ENCODE measurements at places on chromosomes 11 and 22. TPM values are rescaled to one million over a fixed set of nuclear protein-coding genes. Genes with fewer than 3 reads are reported as not detected.

DNA sequence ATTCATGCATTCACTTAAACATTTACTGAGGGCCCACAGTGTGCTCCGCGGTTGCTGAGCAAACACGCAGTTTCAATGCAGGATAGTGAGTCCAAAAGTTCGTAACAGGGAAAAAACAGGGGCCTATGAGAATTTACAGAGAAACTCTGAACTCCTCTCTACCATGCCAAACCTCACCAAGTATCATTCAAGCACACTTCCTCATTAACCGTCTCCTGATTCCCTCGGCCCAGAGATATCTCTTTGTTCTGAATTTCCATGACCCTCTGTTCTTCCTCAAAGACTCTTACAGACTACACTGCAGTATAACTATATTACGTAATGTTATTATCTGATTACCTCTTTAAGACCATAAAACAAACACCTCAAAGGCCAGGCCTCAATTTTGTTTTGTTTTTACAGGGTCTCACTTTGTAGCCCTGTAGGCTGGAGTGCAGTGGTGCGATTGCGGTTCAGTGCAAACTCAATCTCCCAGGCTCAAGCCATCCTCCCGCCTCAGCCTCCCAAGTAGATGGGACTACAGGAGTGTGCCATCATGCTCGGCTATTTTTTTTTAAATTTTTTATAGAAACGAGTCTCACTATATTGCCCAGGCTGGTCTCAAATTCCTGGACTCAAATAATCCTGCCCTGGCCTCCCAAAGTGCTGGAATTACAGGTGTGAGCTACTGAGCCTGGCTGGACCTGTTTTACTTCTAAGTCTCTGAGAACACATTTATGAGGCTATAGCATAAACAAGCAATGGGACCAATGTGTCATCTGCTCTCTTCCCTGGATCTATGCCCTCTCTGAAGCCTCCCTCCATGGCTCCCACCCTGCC lies 3.6 kb downstream of the HPS4 start:
- no peak for DNase-seq

DNA sequence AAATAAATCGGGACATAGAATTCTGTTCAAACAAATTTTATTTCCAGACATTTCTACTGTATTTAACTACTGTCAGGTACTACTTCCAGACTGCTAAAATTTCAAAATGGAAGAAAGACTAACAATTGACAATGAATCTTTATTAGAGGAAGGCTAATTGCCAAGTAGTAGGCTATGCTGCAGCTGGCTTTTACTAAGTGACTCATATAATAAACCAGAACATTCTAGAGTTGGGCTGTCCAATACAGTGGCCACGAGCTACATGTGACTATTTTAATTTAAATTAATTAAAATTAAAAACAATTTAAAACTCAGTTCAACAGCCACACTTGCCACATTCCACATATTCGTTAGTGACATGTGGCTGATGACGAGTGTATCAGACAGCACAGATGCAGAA lies 27.6 kb downstream of the CHKA start:
- DNase-seq, result no peak

GRCh38 chr11:95886462-95886861 lies 37.4 kb downstream of the MTMR2 start:
- no peak for DNase-seq

DNA sequence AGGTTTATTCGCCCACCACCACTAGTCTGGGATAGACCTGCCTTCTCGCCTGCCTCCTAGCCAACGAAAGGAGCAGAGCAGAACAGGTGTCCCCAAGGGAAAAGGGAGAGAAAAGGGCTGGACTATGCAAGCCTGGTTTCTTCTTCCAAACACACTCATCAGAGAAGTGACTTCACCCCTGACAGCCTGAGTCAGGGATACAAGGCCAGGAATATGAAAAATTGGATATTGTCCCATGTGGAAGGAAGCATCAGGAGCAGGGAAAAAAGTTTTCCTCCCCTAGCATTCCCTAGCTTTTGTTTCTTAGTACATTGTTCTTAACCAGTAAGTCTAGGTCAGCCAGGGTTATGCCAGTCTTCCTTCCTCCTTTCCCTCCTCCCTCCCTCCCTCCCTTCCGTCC lies 56.9 kb upstream of the TNRC6B start:
- no peak for DNase-seq

DNA sequence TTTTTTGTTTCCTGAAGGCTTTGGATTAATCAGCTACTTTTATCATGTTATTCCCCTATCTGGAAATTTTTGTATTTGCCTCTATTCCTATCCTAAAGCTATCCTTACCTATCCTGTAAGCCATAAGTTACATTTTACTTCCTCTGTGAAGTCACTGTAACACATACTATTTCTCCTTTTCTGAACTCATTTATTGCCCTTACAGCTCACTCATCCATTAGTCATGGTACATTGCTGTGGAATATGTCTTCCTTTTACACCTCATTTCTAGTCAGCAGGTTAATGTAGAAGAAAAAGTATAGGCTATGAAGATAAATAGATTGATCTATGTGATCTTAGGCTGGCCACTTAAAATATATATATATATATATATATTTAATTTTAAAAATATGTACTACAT lies 28.0 kb downstream of the SWAP70 start:
- no peak for DNase-seq

DNA sequence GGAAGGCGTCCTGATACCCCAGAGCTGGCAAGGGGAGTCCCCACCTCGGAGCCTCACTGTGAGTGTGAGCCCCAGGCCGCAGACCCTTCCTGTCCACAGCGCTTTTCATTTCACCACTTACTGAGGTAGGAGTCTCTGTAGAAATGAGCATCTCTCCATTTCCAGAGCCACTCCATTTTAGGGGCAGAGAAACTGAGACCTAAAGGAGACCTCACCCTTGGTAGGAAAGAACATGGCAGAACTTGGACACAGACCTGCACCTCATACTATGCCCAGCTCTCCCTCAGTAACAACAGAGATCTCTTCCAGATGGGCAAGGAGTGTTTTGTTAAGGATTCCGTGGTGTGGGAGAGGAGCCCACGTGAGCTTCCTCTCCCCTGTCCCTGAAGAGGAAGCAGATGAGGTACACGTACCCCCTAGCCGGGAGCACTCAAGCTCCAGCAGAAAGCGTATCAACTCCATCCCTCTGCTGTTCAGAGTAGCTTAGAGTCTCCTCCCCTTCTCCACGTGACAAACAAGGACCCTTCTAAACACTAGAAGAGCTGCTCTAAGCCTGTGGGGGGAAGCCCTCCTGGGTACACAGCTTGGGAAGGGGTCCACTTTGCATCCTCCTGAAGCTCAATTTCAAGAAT lies 532 bp upstream of the VSIG2 start:
- no peak for DNase-seq

GRCh38 chr11:84905411-84905810 lies 721.7 kb downstream of the DLG2 start:
- no peak for DNase-seq

DNA sequence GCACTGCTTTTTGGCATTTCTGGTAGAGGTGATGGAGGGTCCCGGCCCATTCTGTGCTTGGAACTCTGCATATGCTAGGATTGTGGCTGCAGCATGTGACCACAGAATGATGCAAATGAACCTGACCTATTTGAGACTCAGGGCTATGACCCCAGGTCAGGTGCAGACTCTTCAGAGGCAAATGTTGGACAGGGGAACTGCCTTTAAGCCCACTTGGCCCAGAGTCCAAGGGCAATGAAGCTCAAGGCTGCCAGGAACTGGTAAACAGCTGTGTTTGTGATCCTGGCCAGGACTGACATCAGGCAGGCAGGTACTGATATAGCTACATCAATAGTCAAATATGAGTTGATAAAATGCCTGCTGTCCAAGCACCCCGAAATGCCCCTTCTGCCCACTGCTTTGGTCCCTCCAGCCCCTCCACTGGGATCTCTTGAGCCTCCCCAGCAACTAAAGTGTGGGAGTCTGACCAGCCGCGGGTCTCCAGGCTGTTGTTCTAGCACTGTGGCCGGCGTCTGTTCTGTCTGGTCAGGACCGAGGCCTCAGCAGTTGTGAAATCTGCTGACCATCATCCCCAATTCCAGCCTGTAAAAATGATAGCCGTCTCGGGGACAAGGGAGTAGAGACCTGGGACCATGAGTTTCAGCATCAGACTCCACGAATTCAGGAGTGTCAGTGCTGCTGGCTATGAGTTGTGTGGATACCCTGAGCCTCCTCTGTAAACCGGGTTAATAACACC lies 82.4 kb upstream of the EIF3D start:
- no peak for DNase-seq

GRCh38 chr22:46551996-46552395 lies 14.6 kb upstream of the CELSR1 start:
- DNase-seq, result no peak

DNA sequence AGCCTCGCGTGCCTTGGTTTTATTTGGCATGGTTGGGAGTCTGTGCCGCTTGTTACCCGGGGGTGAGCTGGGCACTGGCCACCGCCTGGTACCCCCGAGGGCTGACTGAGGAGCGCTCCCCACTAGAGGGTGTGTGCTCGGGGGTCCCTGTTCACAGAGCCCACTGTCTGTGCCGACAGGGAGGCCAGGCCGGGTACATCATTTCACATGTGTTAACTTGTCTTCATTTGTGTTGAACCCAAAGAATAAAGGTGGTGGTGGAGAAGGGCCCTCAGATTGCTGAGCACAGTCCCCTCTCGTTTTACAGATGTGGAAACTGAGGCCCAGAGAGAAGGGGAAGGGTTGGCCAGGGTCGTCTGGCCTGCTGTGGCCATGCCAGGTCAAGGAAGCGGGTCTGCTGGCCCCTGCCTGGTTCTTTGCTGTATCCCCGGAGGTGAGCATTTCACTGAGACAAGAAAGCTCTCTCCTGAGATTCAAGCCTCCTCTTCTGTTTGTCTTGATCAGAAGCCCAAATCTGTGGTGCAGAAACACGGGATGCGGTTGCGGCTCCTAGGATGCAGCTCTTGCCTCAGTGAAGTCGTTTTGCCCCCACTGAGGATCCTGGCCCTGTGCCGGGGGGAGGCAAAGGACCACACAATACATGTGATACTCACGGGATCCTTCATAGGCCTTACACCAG lies 60.8 kb downstream of the FBLN1 start:
- DNase-seq, result no peak

DNA sequence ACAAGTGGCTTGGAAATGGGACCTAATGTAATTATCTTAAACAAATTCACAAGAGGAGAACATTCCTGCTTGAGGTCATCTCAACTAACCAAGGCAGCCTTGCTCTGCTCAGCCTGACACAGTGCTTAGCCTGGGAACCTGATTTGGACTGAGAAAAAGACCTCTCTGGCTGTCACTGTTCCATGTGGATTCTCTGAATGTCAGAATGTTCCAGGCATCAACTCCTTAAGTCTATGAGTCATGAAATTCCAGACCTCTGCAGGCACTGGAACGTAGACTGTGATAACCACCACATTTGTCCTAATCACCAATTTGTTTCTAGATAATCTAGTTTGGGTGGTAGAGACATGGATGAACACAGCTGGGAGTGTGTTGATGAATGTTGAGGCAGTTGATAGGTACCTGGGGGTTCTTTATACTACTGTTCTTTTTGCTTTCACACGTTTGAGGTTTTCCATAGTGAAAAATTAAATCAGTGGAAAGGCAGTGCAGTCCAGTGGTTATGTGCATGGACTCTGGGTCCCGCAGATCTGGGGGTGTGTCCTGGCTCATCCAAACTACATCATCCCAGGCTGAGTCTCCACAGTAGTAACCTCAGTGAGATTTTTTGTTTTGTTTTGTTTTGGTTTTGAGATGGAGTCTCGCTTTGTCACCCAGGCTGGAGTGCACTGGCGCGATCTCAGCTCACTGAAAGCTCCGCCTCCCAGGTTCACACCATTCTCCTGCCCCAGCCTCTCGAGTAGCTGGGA lies 269.6 kb downstream of the MN1 start:
- no peak for DNase-seq

DNA sequence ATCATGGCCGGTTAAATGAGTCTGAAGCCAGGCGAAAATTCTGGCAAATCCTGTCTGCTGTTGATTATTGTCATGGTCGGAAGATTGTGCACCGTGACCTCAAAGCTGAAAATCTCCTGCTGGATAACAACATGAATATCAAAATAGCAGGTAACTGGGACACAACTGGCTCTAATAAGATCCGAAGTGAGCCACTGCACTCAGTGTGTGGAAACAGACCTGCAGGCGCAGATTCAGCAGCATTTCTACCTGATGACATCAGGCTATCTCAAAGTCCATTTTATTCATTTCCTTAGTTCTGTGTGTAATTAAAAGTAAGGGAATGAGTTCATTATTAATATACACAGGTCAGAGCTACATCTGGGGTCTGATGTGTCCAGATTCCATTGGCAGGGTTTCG lies 78.2 kb downstream of the PPP2R1B start:
- DNase-seq, result no peak

DNA sequence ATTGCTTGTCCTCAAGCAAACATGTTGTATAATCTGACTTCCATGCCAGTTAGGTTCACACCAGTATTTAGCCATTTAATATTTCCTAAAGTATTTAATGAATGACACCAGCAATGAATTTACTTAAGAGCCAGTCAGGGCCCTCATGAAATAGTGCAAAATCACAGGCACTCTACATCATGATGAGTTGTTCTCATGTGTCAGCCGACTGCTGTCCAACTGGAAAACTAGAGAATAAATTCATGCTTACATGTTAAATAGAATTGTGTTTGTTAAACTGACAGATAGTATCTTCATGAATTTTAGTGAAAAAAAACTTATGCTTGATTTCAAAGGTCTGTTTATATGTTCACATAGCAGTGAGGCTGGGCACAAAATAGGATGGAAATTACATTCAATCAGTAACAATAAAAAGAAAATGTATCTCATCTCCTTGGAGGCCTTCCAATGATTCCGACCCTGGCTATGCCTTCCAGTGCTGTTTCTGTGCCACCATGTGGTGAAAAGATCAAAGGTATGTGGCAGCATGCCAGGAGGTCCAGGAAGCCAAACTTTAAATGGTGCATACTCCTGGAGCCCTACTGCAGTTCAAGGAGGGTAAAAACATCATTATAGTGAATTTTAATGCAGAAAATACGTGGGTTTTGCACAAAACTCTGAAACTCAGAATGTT lies 45.2 kb downstream of the CTSC start:
- no peak for DNase-seq

DNA sequence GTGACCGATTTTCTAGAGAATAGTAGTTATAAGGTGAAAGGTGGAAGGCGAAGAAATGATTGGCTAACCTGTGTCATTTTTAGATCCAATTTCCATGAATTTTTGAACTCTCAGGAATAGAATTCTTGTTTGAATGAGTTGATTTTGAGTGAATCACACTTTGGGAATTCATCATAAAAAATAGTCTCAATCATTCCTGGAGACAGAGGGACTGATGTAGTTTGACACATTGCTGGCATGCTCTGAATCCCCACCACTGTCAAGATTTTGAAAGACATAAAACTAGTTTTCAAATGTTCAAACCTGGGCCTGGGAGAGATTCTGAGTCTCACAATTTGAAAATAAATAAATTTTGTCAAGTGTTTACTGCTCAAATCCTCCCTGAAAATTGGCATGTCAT lies 861.4 kb upstream of the RAG2 start:
- no peak for DNase-seq

GRCh38 chr22:21628386-21629254 lies 1.2 kb downstream of the YDJC start:
- DNase-seq, result no peak

GRCh38 chr11:133843454-133843987 lies 1.8 kb downstream of the SPATA19 start:
- DNase-seq, result no peak

Gene TMEM191C
- 5.6 TPM for total RNA-seq

Gene MRPL48
- 26.6 TPM for total RNA-seq

Gene ARHGEF12
- 4.6 TPM for total RNA-seq

Gene C11orf91
- total RNA-seq, result not detected

Gene TRIM49
- not detected for total RNA-seq

Gene MB
- total RNA-seq, result not detected

Data from naive thymus-derived CD8-positive, alpha-beta T cell (primary cell).